Naive thymus-derived CD8-positive, alpha-beta T cell (primary cell): ENCODE measurements at places on chromosomes 4 and X. TPM values are rescaled to one million over a fixed set of nuclear protein-coding genes. Genes with fewer than 3 reads are reported as not detected.

DNA sequence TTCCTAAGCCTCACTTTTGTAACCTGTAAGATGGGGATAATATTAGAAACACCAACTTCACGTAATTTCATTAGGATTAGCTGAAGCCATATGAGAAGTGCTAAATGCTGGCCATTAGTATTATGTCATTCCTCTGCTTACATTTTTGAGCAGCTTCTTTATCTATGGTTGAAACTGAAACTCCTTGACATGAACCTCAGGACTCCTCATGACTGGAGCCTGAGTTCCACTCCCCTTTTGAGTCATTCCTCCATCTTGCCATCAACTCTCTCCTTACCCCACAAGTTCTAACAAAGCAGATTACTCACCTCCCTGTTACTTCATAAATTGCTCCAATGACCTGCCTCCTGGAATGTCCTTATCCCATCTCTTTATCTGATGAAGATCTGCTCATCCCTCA, 123.2 kb upstream of the KCNIP4 start:
- no peak for DNase-seq

Gene ADAMTS3
- not detected for total RNA-seq

Gene FRG2
- not detected for total RNA-seq

DNA sequence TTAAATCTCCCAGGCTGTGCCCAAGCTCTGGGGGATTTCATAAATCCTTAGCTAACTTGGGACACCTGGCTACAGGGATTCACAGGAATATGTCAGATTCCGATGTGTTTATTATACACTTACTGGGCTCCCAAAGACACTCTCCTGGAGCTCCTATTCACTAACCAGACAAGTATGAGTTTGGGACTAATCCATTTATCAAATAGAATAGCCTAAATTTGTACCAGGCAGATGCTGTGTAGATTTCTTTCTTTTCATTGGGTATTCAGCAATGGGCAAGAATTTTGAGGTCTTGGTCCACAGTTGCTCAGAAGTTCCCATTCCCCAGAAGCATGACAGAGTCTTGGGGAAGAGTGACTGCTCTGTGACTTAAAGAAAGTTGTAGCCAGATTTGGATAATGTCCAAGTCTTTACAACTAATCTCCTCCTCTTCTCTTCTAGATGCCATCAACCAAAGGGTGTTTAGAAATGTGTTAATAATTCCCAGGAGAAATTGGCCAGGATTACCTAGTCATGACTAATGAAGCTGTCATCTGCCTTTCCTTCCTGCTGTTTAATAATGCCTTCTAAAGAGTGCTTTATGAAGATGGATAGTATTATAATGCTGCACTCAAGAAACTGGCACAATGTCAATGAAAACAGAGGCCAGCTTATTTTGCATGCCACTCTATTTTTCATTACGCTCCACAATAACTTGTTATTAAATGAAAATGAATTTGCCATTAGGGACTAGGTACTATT, 120.9 kb downstream of the CHIC2 start:
- no peak for DNase-seq

DNA sequence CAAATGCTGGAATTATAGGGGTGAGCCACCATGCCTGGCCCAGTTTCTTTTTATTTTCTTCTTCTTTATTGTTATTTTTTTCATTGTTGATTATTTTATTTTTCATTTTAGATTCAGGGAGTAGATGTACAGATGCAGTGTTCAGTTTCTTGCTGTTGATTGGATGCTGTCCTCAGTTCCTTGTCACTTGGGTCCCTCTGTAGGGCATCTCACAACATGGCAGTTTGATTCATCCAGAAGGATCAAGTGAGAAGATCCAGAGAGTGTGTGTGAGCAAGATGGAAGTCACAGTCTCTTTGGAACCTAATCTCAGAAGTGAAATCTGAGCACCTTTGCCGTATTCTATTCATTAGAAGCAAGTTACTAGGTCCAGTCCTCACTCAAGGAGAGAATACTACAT, 20.9 kb downstream of the HMGB3 start:
- DNase-seq, result no peak

DNA sequence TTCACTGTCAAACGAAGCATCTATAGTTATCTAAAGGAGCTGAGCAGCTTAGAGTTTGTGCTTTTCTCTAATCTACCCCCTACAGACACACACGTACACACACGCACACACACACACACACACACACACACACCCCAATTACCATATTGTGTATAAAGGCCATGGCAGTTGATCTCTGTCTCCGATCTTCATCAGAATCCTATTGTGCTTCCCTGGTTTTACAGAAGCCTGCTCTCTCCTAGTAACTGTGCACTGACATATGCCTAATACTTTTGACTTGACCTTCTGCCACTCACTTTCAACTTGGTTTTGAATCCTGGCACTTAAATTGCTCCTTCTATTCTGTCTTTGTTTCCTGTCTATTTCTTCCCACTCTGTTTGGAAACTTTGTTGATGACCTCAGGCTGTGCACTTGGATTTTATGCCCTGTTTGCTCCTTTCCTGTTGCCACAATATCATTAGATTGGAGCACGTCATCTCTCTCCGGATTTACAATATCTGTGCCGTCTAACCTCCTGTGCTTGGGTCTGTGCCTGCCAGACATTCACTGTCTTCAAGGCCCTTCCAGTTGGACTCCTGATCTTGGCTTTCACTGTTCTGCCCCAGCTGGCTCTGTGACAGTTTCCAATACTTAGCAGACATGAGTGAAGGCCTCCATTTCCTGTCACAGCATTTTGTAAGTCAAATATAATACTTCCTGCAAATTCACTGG, 928.1 kb downstream of the FAT4 start:
- no peak for DNase-seq

- no peak for DNase-seq
Observed at GRCh38 chr4:68359508-68359907, 9.6 kb upstream of the YTHDC1 start.

Gene ZDHHC9
- total RNA-seq, result 12.3 TPM

- DNase-seq, result no peak
Observed at GRCh38 chr4:7282786-7283440, 90.6 kb downstream of the SORCS2 start.

DNA sequence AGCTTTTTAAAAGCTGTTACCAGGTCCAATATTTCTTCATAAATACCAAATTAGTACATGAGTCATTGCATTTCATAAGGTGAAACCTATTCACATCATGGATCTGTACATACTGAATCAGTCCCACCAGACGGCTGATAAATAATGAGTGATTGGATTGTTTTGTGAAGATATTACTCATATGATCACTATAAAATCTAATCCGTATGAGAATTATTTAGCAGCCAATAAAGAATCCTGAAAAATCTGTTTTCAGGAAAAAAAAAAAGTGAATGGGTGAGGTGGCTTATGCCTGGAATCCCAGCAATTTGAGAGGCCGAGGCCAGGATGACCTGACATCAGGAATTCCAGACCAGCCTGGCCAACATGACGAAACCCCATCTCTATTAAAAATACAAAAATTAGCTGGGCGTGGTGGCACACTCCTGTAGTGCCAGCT, 438.1 kb downstream of the INPP4B start:
- DNase-seq, result no peak

DNA sequence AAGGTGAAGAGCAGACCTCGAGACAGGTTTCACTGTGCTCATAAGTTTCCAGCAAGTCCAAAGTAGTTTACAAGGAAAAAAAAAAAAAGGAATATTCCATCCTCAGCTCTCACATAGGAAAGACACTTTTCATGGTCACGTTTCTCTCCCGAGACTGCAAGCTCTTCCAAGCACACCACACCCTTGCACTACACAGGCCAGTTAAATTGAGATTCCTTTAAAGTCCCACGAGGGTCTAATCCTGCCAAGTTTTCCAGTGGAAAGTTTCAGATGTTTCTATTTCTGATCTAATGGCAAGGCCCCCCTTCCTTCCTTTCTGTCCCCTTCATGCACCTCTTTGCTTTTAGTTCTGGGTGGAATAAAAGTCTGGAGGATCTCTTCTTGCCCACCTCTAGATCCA, 67.9 kb upstream of the PCDH19 start:
- DNase-seq, result no peak

DNA sequence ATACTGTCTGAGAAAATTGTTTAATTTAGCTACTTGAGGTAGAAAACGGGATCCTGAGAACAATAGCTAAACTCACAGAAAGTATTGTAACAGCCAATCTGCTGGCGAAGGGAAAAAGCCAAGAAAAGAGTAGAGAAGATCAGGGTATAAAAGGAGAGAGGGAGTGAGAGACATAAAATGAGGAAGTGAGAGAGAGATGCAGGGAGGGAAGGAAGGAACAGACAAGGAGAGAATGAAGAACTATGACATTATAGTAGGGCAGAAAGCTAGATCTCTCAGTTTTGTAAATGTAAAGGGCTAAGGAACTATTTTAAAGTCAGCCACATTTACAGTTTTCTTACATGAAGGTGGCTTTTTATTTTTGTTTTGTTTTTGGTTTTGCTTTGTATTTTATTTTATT, 1.6 kb upstream of the GIMD1 start:
- DNase-seq, result no peak

Gene CFP
- total RNA-seq, result 16.9 TPM

DNA sequence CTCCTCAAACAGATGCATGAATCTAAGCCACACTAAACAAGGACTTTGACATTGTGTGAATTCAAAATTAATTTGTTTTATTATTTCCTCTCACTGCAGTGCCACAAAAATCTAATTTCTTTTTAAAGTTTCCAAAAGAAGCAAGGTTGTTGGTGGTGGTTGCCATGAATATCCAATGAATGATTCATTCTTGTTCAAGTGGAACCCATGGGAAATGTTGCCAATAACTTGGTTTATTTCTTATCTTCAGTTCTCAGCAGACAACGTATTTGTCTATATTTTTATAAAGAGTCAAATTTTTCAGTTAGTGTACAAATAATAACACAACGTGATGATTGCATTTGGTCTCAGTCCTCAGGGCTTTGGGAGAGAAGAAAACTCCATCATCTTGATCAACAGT, 309.4 kb upstream of the NOCT start:
- DNase-seq, result no peak

- no peak for DNase-seq
Observed at GRCh38 chr4:119260528-119260927, 48.0 kb downstream of the USP53 start.

GRCh38 chrX:53990171-53990570, 54.1 kb downstream of the PHF8 start:
- DNase-seq, result no peak

Gene H2BW2
- not detected for total RNA-seq

- no peak for DNase-seq
Observed at GRCh38 chrX:44529310-44529709, 13.3 kb downstream of the FUNDC1 start.

Gene MAP3K15
- total RNA-seq, result not detected

Gene MTTP
- total RNA-seq, result 0.73 TPM

DNA sequence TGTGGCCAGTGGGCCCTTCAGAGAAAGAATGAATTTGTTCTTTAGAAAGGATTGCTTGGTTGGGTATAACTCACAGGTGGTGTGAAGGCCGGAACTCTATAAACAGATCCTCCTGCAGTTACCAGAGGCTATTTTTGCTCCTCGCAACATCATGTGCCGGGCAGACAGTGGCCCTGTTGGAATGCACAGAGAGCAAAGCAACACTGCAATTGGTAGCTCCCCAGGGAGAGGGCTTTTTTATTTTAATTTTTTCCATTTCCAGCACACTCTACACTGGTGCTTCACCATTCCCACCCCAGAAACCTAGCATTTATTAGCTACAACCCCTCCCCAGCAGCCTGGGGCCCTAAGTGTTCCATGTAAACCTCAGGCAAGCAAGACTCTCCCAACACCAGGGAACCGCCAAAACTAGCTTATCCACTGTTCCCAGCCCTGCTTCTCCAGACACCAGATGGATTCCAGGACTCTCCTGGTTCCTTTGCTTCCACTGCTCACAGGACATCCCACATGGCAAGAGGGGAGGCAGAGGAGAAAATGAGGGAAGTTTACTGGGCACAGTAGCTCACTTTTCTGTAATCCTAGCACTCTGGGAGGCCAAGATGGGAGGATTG, 75.1 kb upstream of the TMEM164 start:
- DNase-seq, result no peak

DNA sequence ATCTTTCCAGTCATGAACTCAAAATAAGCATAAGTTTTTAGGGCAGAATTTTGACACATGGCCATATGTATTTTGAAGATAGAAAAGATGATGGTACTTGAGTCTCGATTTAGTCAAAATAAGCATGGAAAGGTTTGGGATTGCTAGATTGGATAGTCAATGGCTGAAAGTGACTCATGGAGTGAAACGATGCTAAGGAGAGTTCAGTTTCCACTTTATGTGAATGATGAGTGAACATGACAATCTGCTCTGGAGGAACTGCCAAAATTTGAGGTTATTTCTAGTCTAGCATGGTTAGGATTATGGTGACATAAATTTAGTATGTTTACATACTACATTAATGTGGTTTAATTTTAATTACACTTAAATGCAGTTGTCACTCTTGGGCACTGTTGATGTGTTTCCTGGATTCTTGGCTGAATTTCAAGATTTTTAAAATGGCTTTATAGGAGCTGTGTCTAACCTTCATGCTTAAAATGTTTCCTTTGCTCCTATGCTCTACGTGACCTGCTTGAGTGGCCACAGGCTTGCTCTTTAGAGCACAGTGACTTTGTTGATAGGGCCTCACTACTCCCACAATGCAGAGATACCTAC, 17.1 kb downstream of the DDX3X start:
- DNase-seq, result no peak

Gene GYG2
- total RNA-seq, result not detected

Gene TRIML2
- total RNA-seq, result not detected

Gene MTNR1A
- not detected for total RNA-seq
